Colonic mucosa (tissue), 4 donors: ENCODE measurements at places on chromosomes 11 and 22. TPM values are rescaled to one million over a fixed set of nuclear protein-coding genes. Genes with fewer than 3 reads are reported as not detected.
A peak's percentile ranks its signal among the peaks of the same experiment; 100 is the strongest.

GRCh38 chr11:114684636-114685035 lies 6.3 kb downstream of the NXPE2 start:
- no peak for DNase-seq

GRCh38 chr11:82869657-82870056 lies 30.6 kb downstream of the PRCP start:
- no peak for DNase-seq

DNA sequence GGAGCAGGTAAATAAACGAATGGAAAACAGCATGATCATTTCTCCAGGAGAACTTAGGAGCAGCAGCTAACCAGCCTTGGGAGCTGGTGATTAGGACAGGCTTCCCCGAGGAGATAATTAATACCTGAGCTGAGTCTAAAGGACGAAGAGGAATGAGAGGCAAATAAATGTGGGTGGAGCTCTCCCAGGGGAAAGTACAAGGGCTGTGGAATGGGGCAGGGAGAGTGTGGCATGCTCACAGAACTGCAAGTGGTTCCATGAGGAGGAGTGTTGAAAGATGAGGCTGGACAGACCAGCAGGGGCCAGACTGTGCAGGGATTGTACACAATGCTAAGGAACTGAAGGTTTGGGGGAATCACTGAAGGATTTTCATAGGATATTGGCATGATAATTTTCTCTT lies 14.2 kb upstream of the TLCD5 start:
- DNase-seq: peak; percentile 74

DNA sequence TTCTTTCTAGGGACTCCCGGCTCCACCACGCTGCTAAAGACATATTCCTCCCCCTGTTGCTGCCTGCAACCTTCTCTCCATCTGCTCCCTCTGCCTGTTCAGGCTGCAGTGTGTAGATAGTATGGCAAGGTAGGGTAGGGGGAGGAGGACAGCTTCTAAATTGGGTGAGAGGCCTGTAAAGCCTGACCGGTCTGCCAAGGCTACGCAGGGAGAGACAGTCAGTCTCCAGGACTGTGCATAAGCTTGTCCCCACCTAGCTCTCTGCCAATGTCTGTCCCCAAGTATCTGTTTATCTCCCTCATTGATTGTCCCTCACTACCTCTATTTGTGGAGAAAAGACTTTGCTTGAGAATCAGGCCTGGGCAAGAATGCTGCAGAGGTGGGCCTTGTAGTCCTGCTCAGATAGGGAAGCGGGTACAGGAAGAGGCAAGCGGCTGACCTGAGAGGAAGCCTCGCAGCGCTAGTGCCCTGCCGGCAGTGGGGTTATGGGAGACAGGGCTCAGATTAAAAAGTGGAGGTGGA lies 871 bp upstream of the SEZ6L start:
- no peak for DNase-seq

GRCh38 chr22:29985912-29986311 lies 94.4 kb upstream of the HORMAD2 start:
- DNase-seq: no peak

DNA sequence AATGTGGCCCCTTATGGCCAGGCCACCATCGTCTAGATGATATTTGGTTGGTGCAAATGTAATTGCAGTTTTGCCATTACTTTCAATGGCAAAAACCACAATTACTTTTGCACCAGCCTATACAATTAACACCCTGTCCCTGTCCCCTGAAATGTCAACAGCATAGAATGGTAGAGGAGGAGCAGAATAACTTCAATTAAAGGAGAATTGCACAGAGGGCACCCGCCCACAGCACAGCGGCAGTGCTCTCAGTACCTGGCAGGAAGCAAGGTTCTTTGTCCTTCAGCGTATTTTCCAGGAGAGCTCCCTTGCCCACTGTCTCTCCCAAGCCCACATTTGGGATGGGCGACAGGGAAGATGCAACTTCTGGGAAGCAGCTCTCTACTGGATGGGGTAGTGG lies 115.3 kb downstream of the TRIM29 start:
- no peak for DNase-seq

DNA sequence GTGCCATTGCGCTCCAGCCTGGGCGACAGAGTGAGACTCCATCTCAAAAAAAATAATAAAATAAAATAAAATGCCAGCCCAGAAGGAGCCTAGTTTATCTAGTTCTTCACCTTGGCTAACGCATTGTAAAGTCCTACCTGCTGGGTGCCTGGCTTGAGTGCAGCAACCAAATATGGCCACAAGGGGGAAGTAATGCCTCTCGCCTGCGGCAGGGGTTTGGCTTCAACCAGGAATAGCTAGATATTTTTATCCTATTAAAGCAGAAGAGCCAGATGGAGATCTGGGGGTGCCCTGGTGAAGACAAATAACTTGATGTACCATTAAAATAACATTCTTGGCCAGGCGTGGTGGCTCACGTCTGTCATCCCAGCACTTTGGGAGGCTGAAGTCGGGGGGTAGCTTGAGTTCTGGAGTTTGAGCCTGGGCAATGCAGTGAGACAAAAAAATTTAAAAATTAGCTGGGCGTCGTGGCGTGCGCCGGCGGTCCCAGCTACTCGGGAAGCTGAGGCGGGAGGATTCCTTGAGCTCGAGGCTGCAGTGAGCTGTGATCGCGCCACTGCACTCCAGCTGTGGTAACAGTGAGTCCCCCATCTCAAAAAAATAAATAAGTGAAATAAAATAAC lies 20.6 kb upstream of the PLEKHB1 start:
- DNase-seq: peak; percentile 79

GRCh38 chr11:113339929-113340589 lies 25.7 kb downstream of the TTC12 start:
- DNase-seq: no peak

GRCh38 chr22:48721395-48721669 lies 1106.3 kb downstream of the BRD1 start:
- DNase-seq: no peak

DNA sequence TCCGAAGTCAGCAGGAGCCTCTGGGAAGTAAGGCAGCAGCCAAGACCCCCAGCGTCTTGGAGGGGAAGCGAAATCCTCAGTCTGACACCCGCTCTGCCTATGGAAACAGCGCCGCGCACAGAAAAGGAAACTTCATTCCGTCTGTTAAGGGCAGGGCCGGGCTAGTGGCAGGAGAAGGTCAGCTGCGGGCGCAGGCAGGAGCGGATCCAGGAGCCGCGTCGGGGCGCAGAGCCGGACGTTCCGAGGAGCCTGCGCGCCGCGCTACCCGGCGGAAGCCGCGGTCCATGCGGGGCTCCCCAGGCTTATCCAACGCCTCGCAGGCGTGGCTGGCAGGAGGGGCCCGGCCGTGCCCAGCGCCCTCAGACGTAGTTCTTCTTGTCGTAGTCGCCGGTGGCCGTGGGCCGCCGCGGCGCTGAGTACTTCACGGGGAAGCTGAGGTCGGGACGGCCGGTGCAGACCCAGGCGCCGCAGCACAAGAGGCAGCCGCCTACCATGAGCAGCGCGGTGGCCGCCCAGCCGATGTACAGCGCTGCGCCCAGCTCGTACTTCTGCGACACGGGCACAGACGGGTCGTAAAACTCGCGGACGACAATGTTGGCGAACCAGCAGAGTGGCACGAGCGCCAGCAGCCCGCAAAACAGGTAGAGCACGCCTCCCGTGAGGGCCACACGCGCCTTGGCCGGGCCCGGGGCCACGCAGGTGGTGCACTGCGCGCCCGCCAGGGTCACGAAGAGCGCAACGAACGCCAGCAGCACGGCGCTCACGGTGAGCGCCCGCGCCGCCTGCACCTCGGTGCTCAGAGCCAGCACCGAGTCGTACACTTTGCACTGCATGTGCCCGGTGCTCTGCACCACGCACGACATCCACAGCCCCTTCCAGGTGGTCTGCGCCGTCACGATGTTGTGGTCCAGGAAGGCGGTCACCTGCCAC lies 705 bp downstream of the CLDN5 start:
- DNase-seq: no peak

- DNase-seq: no peak
These were observed 27.8 kb upstream of the SHISAL1 start for GRCh38 chr22:44340271-44341239.

DNA sequence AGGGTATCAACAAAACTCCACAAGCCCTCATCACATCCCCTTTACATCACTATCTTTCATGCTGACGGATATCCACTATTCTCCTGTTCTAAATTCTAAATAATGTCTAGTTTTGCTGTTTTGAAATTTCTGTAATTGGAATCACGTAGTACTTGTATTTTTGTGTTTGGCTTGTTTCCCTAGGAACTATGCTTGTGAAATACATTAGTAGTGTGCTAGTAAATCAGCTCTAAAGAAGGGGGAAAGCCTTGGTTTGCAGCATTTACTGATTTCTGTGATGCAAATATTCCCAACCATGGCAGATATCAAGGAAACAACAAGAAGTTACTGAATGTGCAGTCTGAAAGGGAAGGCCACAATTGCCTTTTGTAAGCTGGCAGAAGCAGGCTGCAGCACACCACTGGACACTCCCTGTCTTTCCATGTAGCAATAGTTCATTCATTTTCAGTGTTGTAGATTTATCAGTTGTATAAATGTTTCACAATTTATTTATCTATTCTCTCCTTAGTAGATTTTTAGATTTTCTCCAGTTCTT lies 4.7 kb upstream of the FOLH1 start:
- DNase-seq: no peak

DNA sequence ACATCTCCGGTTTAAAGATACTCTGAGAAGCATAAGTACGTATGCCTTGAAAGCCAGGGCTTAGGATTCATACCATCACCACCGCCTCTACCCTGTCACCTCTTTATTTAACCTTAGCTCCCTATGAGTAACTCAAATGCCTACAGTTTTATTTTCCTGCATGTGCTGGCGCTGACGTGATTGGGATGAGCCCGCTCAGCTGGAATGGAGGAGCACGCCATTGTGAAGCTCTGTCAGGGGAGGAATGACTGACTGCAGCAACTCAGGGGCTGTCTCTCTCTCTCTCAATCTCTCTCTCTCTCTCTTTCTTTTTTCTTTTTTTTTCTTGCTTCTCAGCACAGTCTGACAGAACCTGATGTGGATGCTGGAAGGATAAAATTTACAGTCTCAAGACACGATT lies 12.4 kb downstream of the CAVIN3 start:
- DNase-seq: no peak

- peak; percentile 55 for DNase-seq
These were observed 15.8 kb upstream of the SIK2 start for GRCh38 chr11:111586388-111586831.

GRCh38 chr11:120703358-120704152 lies 192.0 kb downstream of the GRIK4 start:
- no peak for DNase-seq

- DNase-seq: no peak
These were observed 23.8 kb downstream of the MICAL2 start for GRCh38 chr11:12134236-12134585.

DNA sequence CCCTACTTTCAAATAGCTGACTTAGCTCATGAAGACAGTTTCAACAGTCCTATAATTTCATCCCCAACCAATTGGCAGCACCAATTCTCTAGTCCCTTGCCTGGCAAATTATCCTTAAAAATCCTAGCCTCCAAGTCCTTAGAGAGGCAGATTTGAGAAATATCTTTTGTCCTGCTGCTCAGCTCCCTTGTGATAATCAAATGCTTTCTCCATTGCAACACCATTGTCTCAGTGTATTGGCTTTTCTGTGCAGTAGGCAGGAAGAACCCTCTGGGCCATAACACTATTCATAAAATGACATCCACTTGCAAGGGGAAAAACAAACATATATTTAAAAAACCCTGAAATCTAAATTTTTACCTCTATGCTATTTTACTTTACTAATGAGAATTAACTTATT lies 89.6 kb downstream of the AASDHPPT start:
- no peak for DNase-seq

GRCh38 chr11:373716-374551 lies 4.6 kb downstream of the B4GALNT4 start:
- no peak for DNase-seq

GRCh38 chr11:118838905-118839553 lies 44.7 kb upstream of the CXCR5 start:
- DNase-seq: no peak

OR8B3 gene
- not detected for total RNA-seq

OR8A1 gene
- not detected for total RNA-seq

UBQLNL gene
- not detected for total RNA-seq
